ENCODE measurements at places on chromosomes 2 and 18.
A peak's percentile ranks its signal among the peaks of the same experiment; 100 is the strongest.

- DNase-seq = no peak
These were observed 52.4 kb downstream of the VSNL1 start for GRCh38 chr2:17592731-17593409.

DNA sequence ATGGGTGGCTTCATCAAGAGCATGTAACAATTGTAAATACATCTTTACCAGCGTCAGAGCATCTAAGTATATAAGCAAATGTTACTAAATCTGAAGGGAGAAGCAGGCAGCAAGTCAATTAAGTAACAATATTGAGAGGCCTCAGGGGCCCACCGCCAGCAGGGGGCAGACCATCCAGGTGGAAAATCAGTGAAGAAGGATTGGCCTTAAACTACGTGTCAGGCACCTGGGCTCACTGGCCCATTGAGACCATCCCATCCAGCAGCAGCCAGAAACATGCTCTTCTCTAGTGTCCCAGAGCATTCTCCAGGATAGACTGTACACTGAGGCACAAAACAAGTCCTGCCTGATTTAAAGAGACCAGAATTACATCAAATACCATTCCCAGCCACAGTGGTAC, 96.2 kb upstream of the SNTG2 start:
- DNase-seq = peak; percentile 61

DNA sequence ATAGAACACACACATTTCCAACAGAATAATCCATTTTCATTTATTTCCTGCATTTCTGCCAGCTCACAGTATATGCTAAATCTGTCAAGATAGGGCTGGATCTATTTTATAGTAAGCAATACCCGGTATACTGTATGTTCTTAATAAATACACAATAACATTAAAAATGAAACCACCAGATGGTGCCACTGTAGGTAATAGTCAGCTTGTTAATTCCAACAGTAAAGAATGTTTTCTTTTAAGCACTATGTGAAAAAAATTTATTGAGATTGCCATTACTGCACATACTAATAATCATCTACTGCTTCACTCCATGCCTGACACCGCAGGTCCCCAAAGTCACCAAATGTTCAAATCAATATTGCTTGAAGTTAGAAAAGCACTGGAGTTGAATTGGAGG, 131.5 kb upstream of the PGAP1 start:
- DNase-seq = no peak

DNA sequence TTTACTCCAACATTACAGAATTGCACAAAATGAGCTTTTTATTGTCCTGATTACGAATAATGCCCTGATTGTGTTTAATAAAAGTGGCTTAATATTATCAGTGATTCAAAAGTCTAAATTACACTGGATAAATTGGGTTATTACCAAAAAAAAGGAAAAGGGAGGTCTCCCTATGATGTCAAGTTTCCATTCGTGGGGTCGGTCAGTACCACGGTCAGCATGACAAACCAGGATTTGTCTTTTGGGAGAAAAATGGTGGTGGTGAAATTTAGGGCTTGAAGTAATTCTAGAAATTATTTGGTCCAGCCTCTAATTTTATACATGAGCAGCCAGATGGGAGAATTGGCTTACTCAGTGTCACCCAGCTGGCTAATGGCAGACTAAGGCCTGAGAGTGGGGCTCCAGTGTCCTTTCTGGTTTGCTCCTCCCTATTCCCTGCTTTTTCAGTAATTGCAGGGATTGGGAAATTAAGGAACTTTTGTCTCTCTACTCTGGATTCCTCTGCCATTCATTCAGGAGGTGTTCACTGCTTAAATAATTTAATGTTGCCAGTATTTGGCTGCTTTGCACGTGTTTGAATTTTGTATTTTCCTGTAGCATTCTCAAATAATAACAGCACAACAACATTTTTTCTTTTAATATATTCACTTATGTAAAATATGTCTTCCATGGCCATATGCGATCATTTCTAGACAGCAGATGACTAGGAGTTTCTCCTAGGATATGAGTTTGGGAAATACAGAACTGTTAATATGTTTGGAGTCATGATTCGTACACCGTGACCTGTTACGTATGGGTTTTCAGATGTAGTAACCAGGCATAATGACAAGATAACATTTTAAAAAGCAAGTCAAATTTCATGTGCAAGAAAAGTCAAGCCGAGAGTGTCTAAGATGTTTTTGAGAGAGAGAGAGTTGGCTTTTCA, 128.9 kb upstream of the NOSTRIN start:
- DNase-seq = no peak

DNA sequence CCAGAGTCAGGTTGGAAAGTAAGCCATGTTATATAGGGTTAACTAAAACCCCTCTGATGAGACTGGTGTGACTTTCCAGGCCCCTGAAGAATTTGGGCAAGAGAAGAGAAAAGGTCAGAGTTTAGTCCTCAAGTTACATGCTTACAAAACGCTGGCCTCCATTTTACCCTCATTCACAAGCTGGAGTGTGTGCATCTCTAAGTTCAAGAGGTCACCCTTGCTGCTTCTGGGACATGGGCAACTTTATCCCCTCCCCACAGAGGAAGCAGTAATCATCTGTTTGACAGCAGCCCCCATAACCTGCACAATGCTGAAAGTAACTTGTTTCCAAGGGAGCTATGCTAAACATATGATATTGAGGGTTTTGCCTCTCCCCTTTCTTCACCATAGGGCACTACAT, 85.2 kb upstream of the CCDC195 start:
- DNase-seq = no peak

- no peak for DNase-seq
These were observed 289.3 kb upstream of the TNP1 start for GRCh38 chr2:217149087-217149660.

GRCh38 chr2:70962211-70962884, 16.1 kb upstream of the ANKRD53 start:
- no peak for DNase-seq

- DNase-seq = no peak
These were observed 61.8 kb downstream of the TBC1D8 start for GRCh38 chr2:101089419-101089818.

- peak; percentile 7 for DNase-seq
These were observed 12.5 kb upstream of the TEX261 start for GRCh38 chr2:71006955-71007799.

- no peak for DNase-seq
These were observed 608 bp downstream of the CDH7 start for GRCh38 chr18:65751155-65752085.

DNA sequence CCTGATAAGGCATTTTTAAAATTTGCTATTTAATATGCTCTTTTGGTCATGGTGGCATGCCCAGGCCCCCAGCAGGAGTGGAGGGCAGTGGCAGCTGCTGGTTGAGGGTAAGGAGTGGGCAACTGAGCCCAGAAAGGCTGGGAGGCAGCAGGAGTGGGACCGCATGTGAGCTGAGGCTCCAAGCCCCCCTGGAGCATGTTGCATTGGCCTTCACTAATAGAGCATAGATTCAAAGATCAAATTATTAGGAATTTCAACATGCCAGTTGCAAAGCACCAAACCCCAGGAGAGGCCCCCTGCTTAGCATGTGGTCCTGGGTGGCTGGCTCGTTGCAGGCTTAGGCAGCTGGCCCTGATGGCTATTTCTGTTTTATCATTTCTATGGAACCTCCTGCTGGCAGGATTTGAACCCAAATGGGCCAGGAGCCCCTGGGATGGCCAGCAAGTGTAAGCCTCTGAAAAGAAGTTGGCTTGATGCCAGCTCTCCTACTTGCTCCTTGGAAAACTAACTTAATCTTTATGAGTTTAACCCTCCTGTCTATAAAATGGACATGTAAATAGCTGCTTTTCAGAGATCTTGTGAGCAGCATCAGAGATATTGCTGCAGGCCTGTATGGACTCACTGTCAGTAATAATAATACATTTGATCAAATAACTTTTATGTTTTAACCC, 42.1 kb upstream of the TMEM131 start:
- no peak for DNase-seq

GRCh38 chr2:1503471-1504310, 90.4 kb downstream of the TPO start:
- no peak for DNase-seq

DNA sequence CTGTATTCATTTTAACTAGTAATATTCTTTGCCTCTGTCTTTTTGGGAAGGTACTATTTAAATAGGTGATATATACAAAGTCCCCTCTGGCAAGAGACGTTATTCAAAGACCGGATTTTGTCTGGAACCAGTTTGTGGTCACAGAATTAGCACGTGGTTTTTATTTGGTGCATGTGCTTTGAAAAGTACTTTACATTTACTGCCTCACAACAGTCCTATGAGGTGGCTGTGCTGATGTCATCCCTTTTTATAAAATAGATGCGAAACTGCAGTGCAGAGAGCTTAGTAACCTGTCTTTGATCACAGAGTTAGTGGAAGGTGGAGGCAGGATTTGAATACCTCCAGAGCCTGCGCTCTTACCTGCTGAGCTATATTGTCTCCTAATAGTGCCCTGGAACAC, 4.0 kb downstream of the LPIN1 start:
- no peak for DNase-seq

Data from HEK293T (cell line).